ENCODE measurements at places on chromosomes 1 and 21.

DNA sequence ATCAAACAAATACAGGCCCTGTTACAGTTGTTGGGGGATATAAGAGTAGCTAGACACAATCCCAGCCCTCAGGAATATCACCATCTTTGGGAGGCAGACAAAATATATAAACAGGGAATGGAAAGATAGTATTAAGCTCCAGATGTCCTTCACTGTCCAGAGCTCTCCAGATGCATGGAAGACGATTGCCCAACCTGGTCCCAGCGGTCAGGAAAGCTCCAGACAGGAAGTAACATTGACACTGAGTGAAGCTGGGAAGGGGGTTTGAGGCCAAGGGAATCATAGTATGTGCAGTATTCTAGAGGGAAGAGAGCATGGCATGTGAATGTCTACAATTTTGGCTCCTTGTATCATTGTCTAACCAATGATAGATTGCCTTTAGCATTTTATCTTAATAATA lies 173.9 kb upstream of the HOOK1 start:
- no peak for DNase-seq

DNA sequence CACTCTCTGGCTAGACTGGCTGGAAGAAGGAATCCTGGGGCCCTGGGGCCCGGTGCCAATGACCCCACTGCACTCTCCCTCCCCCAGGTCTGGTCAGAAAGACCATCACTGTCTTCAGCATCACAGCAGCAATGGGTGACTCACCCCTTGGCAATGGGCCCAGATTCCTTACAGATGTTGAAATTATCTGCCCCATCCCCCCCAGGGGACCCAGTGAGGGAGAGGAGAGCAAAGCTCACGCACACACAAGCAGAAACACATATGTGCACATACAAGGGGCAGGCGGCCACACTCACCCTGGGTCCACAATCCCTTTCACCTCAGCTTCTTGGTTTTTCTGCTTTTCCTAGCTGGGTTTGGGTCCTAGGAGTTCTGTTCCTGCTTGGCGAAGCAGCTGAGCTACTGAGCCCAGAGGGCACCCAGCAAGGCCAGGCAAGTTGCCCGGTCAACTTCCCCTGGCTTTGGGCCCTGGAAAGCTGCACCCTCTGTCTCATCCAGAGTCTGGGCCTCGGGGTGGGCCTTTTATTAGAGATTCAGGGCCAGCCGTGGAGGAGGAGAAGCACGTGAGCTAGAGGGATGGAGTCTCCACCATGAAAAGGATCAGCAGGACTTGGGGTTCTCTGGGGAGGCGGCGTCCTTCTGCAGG lies 2.6 kb downstream of the COL16A1 start:
- DNase-seq, result no peak

DNA sequence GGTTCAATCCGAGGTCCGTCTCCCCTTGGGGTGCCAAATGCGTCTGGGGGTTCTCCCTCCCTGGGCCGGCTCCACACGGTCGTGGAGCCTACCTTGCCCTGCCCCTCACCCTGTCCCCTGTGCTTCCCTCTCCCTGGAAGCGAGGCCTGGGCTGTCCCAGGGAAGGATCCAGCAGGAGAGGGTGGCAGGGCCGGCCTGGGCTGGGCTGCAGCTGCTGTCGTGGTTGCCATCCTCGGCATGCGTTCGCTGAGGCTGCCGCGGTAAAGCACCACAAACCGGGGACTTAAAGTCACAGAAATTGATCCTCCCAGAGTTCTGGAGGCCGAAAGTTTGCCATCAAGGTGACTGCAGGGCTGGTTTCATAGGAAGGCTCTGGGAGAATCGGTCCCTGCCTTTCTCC lies 123.0 kb upstream of the TMPRSS2 start:
- DNase-seq, result no peak

- no peak for DNase-seq
These were observed 25.3 kb downstream of the CEP104 start for GRCh38 chr1:3831689-3832088.

DNA sequence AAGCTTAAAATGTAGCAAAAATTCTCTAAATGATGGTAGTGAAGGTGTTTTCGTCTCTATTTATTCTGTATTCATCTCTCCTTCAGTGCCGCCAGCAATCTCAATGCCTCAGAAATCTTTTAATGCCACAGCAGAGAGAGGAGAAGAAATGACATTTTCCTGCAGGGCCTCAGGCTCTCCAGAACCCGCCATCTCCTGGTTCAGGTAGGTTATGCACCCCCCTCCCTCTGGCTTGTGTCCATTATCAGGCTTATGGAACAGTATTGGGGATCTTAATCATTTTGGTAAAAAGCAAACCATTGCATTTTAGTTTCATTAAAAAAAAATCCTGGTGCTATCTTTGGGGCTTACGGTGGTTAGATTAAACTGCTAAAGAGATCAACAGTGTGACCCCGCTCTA lies 326.1 kb downstream of the NCAM2 start:
- DNase-seq, result no peak

DNA sequence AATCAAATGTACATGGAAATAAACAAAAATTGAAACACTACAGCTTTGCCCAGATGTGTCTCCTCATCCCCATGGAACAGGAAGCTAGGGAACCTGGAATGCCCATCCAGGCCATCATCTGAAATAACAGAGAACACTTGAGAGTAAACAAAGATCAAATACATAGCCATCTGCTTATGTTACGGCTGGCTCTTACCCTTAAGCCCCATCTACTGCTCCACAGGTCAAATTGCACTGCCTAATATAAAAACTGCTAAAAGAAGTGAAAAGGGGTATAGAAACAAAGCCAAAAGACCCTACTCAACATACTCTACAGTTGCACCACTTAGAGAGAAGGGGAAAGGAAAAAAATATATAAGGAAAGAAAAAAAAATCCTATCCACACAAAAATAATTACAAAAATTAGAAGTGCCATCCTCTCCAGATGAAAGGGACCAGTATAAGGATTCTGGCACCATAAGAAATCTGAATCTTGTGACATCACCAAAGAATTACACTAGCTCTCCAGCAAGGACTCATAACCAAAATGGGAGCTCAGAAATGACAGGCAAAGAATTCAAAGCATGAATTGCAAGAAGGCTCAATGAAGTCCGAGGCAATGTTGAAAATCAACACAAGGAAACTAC lies 26.9 kb downstream of the OR6Y1 start:
- DNase-seq, result no peak

GRCh38 chr21:39818557-39818956 lies 48.7 kb upstream of the PCP4 start:
- DNase-seq, result no peak

DNA sequence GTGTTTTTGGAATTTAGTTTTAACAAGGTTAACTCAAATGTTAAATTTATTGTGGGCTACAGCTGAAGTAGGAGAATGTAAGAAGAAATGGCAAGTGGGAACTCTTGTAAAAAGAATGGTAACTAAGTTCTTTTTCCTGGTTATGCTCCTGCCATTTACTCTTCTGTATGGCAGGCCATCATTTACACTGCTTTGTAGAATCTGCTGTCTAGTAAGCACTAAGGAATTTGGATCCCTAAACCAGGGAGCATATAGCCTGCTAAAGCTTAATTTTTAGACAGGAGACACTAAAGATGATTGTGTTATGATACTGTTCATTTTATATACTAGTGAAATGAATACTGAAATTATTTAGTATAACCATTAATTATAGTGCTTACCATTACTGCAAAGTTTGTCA lies 85.3 kb downstream of the CAMTA1 start:
- no peak for DNase-seq

DNA sequence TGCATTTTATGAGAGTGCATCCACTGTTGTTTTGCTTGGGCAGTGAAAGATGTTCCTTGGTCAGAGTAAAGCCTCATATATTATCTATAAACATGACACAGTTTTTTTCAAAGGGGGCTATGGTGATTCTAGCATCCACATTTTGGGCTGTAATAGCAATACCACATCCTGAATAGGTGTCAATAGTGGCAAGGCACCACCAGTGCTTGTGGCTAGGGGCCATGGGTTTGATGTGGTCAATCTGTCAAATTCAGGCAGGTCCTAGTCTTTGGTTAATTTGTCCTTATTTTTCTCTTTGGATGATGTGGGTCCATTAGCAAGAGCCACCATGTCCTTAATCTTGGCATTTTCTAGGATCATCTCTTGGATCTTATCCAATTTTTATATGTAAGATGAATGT lies 13.1 kb downstream of the CD1E start:
- DNase-seq, result no peak

DNA sequence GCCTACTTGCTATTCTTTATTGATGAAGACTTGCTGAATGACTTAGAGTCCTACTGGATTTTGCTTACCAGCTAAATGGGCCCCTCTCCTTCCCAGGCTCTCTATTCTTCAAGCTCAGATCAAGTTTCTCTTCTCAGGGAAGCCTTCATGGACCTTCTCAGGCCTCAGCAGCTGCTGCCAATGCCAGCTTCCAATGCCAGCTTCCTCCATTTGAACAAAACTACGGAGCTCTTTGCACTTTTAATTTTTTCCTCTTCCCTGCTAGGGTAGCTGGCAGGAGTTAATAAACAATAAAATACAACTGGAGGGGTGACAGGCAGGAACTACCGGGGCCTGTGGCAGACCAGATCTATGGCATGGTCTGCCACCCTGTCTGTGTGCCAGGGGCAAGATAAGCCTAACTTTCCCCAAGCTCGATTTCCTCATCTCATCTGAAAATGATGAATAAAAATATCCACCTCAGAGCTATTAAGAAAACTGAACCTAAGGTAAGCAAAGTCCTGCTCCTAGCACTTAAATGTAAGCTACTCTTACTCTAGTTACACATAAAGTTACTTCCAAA lies 995 bp upstream of the IPO13 start:
- DNase-seq, result no peak

DNA sequence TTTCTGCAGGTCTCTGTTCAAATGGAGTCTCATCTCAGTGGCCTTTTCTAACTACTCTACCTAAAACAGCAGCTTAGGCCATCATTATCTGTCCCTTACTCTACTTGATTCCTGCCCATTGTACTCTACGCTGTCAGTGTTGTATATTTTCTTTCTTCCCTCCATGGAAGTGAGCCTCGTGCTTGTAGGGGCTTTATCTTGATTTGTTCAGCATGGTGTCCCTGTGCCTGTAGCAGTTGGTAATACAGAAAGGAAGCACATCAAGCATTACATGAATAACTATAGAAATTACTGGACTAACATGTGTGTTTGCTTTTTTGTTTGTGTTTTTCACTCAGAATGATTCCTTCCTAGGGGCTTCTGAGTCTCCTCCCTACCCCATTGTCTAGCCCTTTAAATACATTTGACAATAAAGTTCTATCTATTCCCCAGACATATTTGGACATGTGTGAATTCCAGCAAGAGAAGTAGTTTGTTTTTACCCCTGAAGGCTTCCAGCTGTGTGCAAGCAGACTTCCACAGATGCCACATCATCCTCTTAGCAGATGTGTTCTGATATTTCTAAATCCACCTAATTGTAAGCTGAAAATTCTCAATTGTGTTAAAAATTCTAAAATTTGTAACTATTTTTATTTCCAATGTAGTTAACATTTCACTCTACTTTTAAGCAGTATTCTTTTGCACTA lies 40.3 kb downstream of the PRMT2 start:
- DNase-seq, result no peak

DNA sequence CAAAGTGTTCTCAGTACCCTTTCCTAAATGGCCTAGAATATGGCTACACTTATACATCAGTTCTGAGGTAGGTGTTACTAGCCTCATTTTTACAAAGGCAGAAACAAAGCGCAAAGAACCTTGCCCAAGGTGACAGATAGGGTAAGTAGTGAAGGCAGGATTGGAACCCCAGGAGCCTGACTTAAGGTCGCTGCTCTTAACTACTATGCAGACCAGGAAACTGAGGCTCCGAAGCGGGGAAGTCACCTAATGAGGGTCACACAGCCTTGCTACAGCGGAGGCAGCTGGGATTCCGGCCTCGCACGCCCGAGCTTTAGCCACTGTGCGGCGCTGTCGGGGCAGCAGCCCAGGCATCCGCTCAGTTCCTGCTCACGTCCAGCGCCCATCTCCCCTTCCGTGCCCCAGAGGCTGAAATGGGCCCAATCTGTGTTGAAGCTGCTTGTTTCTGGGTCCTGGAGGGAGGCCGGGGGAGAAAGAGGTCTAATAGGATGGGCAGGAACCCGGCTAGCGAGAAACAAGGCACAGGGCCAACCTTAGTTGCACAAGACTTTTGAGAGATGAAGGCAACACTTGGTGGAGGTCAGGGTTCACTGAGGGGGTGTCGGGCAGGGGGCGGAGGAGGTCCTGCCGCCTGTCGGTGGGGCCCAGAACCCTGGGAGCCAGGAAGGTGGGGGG lies 1.4 kb upstream of the FOXD2 start:
- no peak for DNase-seq

- no peak for DNase-seq
These were observed 39.8 kb upstream of the ZC3H12A start for GRCh38 chr1:37434292-37435225.

DNA sequence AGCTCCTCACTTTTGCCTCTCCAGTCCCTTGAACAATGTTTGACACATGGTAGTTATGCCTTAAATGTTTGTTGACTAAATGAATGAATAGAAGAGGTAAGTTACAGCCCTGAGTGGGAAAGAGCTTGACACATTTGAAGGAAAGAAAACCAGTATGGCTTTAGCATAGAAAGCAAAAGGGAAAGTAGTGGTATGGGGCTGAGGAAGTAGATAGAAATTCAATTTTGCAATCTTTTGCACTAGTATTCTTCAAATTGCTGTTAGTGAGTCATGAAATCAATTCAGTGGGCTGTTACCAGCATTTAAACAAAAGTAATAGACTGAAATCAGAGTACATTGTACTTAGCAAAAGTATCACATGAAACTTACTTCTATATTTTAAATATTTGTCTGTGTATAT lies 21.1 kb downstream of the PLA2G4A start:
- DNase-seq, result peak; percentile 66

GRCh38 chr1:203186446-203187303 lies at the start of gene CHI3L1:
Gene CHI3L1 (minus strand): TSS chr1:203186704. CDS start chr1:203186623, 81 bp downstream.
- peak; percentile 47 for DNase-seq

- DNase-seq, result no peak
These were observed 177.7 kb upstream of the HP1BP3 start for GRCh38 chr1:20964540-20965484.

- DNase-seq, result no peak
These were observed 137.9 kb downstream of the ZSCAN20 start for GRCh38 chr1:33610391-33610790.

GRCh38 chr1:39117899-39118450 lies 86.5 kb upstream of the MACF1 start:
- no peak for DNase-seq

DNA sequence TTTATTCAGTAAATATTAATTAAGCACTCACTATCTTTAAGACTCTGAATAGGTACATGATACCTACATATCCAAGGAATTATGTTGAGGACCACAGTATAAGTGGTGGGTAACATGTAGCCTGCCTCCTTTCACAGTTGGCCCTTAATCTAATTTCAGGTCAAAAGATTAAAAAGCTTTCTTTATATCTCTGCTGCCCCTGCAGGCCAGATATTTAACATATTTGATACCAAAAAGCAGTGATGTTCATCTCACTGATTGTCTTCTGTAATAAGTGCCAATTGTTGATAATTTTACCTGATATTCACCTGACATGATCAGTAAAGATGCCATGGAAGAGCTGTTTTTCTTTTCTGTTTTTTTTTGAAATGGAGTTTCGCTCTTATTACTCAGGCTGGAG lies 36.5 kb downstream of the RLF start:
- no peak for DNase-seq

- no peak for DNase-seq
These were observed 37.2 kb downstream of the ZBTB17 start for GRCh38 chr1:15938628-15939161.
